Activated naive CD8-positive, alpha-beta T cell treated with anti-CD3 and anti-CD28 coated beads, Interleukin-2, amount 10 ng/mL, durations not matched to agents 7 days and 5 days (primary cell): ENCODE measurements at places on chromosomes 7 and 10. TPM values are rescaled to one million over a fixed set of nuclear protein-coding genes. Genes with fewer than 3 reads are reported as not detected.

The INA gene
- not detected for total RNA-seq

GRCh38 chr7:30658479-30659074, 23.7 kb downstream of the CRHR2 start:
- DNase-seq = no peak

DNA sequence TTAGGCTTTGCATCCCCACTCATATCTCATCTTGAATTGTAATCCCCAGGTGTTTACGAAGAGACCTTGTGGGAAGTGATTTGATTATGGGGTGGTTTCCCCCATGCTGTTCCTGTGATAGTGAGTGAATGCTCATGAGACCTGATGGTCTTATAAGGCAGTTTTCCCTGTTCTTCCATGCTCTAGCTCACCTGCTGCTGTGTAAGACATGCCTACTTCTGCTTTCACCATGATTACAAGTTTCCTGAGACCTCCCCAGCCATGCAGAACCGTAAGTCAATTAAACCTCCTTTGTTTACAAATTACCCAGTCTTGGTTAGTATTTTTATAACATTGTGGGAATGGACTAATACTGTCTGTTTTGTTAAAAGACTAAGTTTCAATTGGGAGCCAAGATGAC, 35.3 kb upstream of the ZNF92 start:
- no peak for DNase-seq

- DNase-seq = no peak
Observed at GRCh38 chr10:113019692-113020474, 69.8 kb downstream of the TCF7L2 start.

DNA sequence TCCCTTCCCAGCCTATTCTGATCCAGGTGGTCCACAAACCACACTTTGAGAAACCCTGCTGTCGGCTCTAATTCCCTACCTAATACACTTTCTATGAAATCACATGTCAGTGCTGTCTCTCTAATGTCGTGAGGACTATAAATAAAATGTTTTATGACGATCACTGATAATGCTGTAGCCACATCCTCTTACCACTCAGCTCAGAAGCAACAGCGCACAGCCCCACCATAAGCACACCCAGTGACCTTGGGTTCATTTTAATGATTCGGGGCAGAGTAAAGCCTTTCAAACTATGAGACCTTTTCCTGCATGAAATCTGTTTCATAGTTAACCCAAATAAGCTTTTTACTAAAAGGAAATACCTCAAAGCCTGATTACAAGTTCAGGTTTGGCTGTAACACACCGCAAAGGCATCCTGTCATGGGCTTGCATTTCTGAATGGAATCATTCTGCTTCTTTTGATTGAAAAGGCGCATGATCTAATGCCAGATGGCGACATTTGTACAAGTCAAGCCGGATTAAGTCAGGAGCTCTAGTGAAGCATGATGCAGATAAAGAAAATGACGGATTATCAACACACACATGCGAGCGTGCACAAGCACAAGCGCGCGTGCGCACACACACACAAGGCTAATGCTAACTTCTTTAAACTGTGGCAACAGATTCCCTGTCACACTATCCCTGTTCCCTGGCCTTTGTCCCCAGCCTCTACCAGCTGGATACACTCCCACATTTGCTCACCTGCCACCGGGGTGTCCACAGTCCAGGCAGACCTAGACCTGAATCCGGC, 180.5 kb upstream of the PDE1C start:
- no peak for DNase-seq

The IKZF1 gene
- 410 TPM for total RNA-seq

The CAV2 gene
- total RNA-seq = not detected

DNA sequence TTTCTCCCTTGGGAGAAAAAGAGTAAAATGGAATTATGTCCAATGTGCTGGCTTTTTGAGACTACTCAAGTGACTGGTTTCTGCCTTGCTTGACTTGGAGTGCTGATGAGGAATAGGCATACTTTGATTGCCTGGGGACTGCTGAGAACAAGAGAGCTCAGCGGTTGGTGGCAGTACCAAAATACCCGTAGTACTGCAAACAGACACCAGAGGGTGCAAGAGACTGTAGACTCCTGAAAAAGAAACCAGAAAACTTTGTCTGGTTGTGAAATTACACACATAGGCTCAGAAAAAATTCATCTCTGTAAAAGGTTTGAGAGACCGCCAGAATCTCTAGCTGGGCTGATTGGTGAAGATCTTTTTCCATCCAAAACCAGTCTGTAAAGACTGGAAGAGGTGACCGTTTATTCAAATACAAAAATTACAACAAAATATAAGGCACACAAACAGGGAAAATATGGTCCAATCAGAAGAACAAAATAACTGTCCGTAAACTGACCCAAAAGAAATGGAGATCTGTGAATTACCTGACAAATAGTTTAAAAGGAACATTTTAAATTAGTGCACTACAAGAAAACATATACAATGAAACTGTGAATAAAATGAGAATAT, 18.5 kb downstream of the BICC1 start:
- DNase-seq = peak; percentile 29

DNA sequence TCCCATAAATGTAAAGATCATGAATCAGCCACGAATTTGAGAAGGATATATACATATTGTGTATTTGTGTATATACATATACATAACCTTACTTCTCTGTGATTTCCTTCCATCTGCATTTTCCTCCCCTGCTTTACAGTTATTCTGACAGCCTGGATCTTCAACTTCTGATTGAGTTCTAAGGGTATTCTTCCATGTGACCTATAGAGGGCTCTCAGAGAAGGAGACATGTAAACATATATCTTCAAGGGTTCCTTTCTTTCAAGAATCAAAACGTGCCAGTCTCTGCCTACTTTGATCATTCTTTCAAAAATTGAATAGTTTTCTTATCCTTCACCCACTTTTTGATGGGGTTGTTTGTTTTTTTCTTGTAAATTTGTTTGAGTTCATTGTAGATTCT, 453.7 kb upstream of the POT1 start:
- DNase-seq = no peak

- no peak for DNase-seq
Observed at GRCh38 chr10:4687397-4687796, 138.6 kb upstream of the AKR1E2 start.

The PIP gene
- not detected for total RNA-seq

- DNase-seq = peak; percentile 25
Observed at GRCh38 chr10:133458021-133458709, 4.4 kb downstream of the SCART1 start.

DNA sequence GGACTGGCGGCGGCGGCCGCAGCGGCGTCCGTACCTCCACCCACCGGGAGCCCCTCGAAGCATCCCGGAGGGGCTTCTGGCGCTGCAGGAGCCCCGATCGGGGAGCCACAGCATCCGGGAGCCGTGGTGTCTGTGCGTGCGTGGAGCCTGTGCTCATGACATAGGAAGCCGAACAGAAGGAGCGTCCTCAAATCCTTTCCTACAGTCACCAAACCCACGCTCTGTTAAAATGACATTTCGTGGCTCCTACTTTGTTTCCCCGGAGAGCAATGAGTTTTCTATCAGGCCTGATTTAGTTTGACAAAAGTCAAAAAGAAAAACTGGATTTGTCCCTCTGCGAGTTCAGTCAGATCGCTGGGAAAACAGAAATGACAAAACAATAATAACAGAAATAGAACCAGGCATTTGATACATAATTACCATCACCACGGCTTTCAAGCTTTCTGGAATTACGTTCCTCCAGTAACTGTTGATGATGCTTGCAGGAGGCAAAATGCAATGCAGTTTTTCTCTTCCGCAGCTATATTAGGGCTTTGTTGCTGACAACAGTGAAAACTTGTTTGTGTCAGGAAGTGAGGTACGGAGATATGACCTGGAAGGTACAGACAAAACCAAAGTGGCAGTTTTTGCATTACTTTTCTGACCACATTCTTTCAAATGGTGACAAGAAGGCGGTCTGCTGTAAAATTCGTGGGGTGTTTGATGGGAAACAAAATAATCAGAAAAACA, 219.3 kb upstream of the MKLN1 start:
- peak; percentile 74 for DNase-seq

GRCh38 chr10:101485681-101486554, 102.1 kb downstream of the POLL start:
- no peak for DNase-seq

DNA sequence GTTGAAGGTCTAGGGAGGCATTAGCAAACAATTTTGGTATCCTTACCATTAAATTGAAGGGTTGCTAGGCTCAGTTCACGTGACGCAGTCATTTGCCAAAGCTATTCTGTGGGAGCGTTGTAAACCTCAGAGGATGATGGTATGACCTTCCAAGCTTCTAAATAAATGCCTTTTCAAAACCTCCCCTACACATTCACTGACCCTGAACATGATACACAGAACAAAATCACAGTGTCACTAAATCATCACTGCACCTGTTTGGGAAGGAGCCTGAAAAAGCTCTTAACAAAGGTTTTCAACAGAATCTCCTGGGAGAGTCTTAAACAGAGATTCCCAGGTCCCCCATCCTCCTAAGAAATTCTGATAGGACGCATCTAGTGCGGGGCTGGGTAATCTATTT, 13.2 kb upstream of the CCDC172 start:
- no peak for DNase-seq

GRCh38 chr7:2860627-2861133, 16.6 kb upstream of the GNA12 start:
- no peak for DNase-seq

DNA sequence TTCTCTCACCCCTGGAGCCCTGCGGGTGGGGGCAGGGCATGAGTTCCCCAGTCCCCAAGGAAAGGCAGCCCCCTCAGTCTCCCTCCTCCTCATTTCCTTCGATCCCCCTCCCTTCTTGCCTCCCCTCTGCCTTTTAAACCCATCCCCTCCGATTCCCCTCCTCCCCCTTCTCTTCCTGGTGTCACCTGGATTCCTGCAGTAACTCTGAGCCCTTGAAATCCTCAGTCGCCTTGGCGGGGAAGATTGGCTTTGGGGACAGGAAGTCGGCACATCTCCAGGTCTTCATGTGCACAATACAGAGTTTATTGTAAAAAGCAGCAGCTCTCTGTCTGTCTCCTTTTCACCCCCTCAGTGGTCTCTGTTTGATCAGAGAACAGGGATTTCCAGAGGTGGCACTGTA, 1.3 kb upstream of the MUC12 start:
- DNase-seq = no peak

DNA sequence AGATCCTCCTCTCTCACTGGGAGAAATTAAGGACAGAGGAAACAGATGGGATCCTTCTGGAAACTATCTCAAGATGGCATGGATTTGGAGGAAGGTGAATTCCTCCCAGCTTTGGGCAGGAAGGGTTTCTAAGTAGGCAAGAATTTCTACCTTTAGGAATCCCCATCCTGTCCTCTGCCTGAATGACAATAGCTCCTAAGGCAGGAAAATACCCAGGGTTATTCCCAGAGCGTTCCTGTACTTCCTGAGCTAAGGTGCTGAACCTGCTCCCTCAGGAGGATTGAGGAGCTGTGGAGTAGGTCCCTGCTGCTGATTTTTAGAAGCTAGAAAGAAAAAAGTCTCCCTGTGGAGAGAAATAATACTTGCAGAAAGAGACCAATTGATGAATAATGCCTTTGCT, 568 bp downstream of the MGAM2 start:
- DNase-seq = no peak

DNA sequence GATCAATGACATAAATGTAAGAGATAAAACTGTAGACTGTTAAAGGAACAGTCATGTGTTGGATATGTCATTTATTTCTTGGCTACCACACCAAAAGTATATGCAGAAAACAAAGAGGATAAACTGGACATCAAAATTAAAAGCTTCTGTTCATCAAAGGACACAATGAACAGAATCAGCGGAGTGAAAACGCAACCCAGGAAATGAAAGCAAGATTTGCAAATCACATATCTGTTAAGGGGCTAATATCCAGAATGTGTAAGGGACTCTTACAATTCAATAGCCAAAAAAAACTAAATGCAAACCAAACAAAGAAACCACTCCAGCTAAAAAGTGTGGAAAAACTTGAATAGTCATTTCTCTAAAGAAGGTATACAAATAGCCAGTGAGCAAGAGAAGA, 164.3 kb downstream of the ZMYND11 start:
- no peak for DNase-seq

GRCh38 chr10:122374859-122375678, 561 bp downstream of the PLEKHA1 start:
- peak; percentile 80 for DNase-seq

The OR9A2 gene
- not detected for total RNA-seq

- DNase-seq = no peak
Observed at GRCh38 chr7:52586704-52587103, 448.7 kb upstream of the POM121L12 start.

DNA sequence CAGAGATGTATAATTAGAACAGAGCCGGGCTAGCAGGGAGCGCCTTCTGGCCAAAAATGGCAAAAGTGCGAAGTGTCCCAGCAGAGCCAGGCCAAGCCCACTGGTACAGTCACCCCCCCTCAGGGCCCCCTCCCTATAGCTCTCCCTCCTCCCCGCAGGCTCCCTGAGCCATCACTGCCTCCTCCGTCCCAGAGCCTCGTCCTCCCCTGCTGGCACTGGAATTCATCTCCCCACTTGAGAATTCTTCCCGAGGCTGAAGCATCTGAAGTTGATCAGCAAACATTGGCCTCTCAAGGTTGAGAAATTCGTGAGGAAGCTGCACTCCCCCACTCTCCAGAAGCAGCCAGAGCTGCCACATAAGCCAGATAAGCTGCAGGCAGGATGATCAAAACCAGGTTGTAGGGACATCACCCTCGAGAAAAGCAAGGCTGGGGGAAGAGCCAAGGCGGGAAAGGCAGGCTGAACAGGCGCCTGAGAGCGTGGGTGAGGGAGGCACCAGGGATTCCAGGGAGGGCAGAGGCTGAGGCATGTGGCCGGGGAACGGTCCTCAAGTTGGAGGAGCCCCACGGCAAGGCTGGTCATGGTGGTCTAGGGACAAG, 23.4 kb downstream of the CAMK2G start:
- DNase-seq = no peak

The CPA2 gene
- total RNA-seq = not detected

GRCh38 chr10:44651834-44652233, 259.3 kb upstream of the TMEM72 start:
- no peak for DNase-seq
